ENCODE measurements at places on chromosomes 2 and 18.

- DNase-seq, result no peak
These were observed 27.7 kb upstream of the PTPN4 start for GRCh38 chr2:119731983-119732382.

GRCh38 chr2:9802576-9802993, 40.7 kb upstream of the TAF1B start:
- DNase-seq, result no peak

DNA sequence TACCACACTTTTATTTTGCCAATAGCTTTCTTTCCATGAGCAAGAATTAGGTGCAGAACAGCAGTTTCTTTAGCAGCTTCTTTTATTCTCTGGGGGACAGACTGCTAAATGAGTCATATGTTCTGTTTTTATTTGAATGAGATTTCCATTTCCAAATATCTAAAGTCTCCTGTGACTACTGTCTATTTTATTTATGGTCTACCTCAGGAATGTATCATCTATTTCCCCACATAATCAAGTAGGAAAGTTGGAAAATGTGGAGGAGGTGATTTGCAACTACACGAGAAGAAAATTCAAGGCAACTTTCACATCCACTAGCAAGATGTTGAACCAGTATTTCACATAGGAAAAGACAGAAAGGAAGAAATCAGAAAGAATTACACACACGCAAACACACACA, 139.9 kb upstream of the MEX3C start:
- no peak for DNase-seq

DNA sequence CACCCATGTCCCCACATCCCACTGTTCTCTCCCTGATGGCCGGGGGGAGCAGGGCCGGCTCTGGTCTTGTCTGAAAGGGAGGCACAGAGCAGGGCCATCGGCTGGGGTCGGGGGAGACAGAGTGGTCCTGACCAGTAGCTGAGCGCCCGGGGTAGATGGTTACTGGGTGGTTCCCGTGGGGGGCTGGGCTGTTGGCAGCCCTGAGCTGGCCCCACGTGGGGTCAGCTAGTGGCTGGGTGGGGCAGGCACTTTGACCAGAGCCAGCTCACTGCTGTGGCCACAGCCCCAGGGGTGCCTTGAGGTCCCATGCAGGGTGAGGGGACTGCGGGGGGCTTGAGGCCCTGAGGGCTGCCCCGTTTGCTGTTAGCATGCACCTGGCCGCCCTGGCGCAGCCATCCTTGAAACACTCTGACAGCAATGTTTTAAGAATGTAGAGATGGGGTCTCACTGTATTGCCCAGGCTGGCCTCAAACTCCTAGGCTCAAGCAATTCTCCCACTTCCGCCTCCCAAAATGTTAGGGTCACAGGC, 12.3 kb upstream of the NEU4 start:
- no peak for DNase-seq

GRCh38 chr2:42055573-42056514, 8.0 kb downstream of the PKDCC start:
- peak; percentile 98 for DNase-seq

DNA sequence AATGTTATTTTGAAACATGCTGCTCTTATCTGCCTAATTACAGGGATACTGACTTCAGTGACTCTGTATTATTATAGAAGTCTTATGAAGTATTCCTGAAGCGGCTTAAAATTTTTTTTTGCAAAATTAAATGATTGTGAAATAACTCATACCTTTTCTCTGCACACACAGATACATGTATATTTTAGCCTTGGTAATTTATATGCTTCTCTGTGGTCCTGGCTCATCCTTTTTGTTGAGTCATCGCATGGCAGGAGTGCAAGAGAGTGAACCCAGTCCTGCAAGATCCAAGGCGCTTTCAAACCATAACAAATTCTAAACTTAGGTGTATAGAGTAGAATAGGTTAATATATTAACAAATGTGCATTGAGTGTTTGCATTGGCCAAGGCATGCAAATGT, 8.6 kb downstream of the CCNT2 start:
- no peak for DNase-seq

GRCh38 chr2:62475172-62476011, 30.6 kb downstream of the TMEM17 start:
- DNase-seq, result no peak

- DNase-seq, result no peak
These were observed 40.0 kb upstream of the BIN1 start for GRCh38 chr2:127146820-127147502.

GRCh38 chr2:221513232-221513631, 58.9 kb downstream of the EPHA4 start:
- DNase-seq, result no peak

GRCh38 chr2:179341152-179341866, 76.7 kb upstream of the SESTD1 start:
- no peak for DNase-seq

DNA sequence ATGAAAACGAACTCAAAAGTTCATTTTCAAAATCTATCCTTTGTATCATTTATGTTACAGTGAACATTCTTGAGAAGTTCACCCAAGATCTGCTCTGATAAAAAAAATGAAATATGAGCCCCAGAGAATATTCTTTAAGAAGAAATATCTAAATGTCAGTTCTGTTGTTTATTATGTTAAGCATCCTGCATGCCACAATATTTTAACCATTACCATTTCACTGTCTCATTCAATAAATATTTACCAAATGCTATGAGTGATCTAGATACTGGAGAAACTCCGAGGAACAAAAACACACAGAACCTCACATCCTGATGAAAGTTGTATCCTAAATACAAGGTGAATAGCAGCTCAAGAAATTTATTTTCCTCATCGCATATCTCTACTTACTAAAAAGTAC, 170.2 kb downstream of the ZNF385B start:
- DNase-seq, result no peak

- no peak for DNase-seq
These were observed 218.9 kb downstream of the PARD3B start for GRCh38 chr2:204763974-204764703.

DNA sequence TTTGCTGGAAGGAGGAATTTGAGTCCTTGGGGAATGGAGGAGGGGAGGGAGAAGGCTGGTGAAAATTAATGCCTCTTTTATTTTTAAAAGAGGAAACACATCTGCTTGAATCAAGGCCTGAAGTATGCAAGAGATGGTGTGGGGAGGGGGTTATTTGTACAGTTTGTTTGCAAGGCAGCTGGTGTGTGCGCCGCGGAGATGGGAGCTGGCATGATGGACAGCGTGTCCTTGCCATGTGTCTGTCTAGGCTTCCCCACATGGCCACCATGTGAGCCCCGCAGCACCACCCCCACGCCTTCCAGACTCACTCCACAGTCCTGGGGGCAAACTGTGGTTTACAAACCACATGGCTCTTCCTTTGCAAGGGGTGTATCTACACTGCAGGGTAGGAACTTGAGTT, 154.8 kb upstream of the APCDD1 start:
- no peak for DNase-seq

DNA sequence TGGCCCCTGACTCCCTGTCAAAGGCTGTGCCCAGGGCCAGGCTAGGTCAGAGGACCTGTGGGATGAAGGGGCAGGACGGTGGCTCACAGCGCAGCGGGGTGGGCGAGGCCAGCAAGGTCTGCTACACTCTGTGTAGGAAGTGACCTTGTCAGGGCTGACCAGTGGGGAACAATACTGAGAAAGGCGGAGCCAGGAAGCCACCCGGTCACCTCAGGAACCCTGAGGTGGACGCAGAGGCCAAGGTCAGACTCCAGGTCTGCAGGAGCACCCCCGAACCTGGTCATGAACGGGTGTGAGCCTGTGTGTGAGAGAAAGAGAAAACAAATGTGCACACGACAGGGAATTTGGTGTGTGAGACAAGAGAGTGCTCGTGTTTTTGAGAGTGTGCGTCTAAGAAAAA, 72.3 kb downstream of the SMAD7 start:
- peak; percentile 47 for DNase-seq

DNA sequence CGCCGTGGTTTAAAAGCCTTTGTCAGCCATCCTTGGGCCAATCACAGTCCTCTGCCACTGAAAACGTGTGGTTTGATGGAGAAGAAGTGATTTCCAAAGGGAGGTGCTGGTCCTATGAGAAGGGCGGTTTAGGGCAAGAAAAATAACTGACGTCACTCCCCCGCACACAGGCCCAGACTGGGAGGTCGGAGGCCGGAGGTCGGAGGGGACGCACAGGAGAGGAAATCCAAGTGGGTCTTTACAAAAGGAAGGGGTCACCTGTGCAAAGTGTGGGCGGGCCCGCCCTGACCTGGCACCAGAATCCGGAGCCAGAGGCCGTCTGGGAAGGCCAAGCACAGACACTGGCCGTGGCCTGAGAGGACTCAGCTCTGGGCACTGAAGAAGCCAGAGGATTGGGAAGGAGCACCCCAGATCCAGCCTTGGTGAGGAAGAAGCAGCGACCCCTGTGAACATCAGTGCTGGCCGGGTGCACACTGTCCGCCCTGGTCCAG, 18.0 kb upstream of the KCNG2 start:
- DNase-seq, result no peak

DNA sequence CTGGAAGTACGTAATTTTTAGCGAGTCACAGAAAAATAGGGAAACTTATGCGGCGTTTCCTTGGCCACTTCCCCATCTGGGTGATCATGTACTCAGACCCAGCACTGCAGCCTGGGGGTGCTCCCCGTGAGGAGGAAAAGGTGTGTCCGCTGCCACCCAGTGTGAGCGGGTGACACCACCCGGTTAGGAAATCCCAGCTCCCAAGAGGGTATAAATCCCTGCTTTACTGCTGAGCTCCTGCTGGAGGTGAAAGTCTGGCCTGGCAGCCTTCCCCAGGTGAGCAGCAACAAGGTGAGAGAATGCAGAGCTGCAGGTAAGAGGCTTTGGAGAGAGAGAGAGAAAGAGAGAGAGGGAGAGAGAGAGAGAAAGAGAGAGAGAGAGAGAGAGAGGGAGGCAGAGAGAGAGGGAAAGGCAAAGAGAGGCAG, at the start of gene IL1R2:
IL1R2 (plus strand) TSS at position 240 of the 425 bp plus-strand sequence. CDS start 16,616 bp downstream, outside the sequence.
- DNase-seq, result no peak

GRCh38 chr2:105575499-105576025, 169.2 kb upstream of the NCK2 start:
- DNase-seq, result no peak

GRCh38 chr2:223696719-223697118, 94.6 kb upstream of the SCG2 start:
- peak; percentile 41 for DNase-seq

DNA sequence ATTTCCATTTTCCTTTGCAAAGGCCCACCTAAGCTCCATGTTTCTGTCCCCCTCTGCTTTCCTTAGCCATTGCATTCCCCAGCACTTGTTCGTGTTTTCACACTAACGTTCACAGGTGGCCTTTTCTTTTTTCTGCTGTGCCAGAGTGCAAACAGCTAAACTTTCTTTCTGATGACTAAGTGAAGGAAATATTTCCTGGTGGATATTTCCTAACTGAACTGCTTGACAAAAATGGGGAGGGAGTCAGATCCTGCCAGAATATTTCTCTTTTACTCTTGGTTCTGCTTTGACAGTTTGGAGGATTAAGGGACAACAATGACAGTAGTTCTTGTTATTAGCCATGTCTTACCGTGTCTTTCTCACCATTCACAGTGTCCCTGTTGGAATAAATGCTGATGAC, 344.0 kb downstream of the ARHGAP15 start:
- DNase-seq, result no peak

DNA sequence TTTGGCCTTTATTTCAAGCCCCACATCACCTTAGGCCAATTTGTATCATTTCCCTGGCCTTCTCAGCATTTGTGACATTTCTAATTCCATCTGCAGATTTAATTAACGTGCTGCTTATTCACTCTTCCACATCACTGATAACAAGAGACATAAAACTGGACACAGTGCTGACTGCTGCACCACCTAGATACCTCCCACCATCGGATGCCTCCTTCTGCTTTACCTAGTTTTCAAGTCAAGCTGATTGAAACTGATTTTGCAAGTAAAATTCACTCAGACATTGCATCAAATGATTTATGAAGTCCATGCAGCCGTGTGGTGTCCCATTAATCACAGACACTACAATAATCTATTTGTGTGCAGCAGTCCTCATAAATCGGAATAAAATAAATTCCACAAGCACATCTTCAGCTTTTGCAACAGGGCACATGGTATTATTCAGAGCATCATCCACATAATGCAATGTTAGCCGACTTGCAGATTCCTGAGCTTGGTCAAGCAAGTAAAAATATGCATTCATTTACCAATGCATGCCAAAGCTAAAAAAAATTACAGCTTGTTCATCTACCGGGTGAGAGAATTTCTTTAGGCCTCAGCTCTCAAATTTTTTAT, 15.9 kb upstream of the CRIM1 start:
- no peak for DNase-seq

DNA sequence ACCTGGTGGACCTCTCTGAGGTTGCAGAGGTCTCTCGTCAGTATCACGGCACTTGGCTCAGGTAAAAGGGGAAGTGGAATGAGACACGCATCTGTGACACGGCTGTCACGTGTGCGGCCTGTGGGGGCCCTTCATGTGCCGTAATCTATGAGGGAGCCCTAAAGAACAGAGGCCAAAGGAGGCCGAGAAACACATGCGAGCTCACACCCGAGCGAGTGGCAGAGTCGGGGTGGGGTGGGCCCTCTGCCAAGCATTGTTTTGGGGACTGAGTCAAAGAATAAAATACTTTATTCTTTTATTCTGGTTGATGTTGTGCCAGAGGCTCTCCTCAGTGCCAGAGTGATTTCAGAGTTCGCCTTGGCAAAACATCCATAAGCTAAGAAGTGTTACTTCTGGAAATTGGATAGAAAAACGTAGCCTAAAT, 43.3 kb downstream of the PLB1 start:
- no peak for DNase-seq

DNA sequence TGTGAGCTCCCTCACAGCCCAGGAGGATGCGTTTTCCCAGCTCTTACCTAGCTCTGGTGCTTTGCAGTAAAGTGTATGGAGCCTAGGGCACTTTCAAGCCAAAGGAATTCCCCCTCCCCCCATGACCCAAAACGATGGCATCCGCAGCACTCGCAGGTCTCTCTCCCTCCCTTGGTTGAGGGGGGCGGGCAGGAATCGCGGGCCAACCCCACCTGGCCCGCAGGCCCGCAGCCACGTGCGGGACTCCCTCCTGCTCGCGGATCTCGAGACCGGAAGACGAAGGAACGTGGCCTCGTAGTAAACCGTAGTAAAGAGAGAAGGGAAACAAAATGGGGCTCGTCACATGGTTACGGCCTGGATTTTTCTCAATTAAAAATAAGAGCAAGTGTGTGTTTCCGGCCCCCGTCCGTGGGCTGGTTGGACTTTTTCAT, 8.5 kb downstream of the IRS1 start:
- no peak for DNase-seq

DNA sequence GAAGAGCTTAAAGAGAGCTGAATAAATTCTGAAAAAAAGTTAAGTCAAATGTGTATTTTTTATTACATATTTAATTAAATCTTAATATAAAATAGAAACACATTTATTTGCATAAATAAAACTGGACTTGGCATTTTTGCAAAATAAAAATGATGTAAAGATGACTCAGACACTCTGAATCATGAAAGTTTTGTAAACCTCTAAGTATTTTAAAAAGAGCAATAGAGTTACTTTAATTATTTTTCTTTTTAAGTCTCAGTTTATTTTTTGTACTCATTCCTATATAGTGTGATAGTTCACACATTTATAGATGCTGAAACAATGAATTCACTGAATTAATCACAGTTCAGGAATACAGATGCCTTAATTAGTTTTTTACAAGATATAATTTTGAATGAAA, 109.9 kb upstream of the DTNA start:
- no peak for DNase-seq

GRCh38 chr2:238069021-238069709, 8.4 kb downstream of the SCLY start:
- DNase-seq, result no peak
